CD8-positive, alpha-beta T cell (primary cell): ENCODE measurements at places on chromosomes 12 and 14.

DNA sequence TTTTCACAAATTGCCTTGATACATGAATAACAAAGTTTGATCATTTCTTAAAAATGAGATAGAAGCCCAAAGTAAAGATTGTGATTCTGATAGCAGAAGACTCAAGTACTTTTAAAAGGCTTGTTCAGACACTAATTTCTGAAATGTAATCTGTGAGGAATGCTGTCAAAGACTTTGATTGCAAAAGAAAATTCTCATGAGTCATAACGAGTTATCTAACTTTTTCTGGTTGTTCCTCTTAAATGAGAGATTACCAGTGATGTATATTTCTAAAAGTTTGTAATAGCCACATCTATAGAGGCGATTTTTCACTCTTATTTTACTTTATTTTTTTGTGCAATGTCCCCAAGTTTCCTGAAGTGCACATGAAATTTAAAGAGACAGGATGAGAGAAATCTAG is 7.0 kb downstream of the PYGL start:
- DNase-seq: no peak

- no peak for DNase-seq
Measured at GRCh38 chr12:109197327-109197726, 80.9 kb downstream of the ACACB start.

GRCh38 chr12:113449839-113450238 is 21.8 kb downstream of the LHX5 start:
- DNase-seq: no peak

DNA sequence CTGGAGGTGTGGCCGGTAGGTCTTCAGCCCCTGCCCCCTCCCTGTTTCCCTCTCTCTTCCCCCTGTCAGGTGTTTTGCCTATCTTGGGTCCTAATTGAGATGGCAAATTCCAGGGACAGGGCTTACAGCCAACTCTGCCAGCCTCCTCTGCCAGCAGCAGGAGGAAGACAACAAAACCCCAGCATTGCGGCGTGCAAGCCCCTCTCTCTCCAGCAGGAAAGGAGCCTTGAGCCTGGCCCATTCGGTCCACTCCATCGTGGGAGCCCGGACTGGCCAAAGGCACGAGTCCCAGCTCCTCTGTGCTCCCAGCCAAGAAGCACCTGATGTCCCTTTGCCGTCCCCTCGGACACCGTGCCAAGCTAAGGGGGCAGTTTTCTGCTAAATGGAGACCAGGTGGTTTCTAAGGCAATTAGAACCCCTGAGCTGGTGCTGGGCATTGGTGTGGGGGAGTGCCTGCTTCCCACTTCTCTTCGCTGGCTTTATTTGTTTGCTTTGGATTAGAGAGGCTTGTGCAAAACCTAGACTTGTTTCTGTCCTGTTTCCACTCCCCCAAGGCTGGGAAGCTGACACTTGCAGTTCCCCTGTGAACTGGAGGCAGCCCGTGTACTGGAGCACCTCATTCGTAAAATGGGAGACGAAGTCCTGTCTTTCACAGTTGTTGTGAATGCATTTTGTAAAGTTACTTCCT is 57.1 kb upstream of the LHX5 start:
- DNase-seq: no peak

DNA sequence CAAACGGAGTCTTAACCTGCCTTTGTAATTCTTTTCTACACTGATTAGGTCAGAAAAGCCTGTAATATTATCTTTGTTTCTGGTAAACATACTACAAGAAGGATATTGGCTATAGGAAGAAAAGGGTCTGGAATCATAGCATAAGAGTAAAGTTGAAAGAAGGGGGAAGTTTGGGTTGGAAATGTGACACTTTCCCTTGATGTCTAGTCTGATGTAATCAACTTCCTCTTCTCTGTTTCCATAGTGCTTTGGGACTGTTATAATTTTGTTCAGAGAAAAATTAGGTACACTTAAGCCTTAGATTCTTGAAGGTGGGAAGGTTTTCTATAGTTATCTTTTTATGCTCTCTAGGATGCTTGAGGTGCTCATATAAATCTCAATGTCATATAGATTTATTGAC is 322.2 kb downstream of the AEBP2 start:
- no peak for DNase-seq
